ENCODE measurements at places on chromosomes 5 and 9.

DNA sequence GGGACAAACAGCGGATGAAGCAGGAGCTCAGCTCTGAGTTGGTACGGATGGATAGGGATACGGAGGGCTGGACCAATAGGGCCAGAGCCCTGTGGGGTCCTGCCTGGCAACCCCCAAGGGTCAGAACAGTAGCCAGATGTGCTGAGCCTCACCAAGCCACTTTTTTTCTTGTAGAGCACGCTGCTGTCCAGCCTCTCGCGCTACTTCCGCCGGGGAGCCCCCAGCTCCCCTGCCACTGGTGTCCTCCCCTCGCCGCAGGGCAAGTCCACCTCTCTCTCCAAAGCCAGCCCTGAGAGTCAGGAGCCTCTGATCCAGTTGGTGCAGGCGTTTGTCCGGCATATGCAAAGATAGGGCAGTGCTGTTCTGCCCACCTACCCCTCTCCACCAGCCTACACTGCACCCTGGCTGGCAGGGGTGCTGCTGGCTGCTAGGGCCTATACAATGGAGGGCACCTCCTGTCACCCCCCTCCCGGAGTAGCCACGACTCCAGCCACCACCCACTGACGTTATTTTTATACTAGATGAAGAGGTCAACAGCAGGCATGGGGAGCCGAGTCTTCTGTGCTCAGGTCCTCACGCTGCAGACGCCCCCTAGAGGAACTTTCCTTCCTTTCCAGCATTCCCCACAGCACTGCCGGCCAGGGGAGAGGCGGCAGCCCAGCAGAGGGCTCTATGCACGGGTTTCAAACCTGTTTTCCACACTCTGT is 21.6 kb downstream of the SH3GLB2 start:
- DNase-seq, result peak; percentile 71

DNA sequence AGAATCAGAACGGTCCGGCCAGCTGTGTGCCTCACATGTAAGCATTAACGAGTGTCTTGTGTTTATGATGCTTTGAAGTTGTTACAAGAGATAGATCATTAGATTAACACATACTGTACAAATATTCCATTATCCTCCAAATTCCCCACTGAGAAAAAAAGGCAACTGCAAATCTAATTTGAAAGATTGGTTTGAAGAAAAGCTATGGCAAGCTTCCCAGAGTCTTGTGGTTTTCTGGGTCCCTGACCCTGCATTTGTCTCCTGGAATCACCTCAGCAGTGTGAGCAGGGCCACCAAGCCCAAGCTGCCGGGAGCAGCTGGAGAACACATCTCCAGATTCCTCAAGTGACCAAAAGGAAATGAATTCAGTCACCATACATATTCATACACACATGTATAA is 36.9 kb upstream of the ADAMTS16 start:
- no peak for DNase-seq

DNA sequence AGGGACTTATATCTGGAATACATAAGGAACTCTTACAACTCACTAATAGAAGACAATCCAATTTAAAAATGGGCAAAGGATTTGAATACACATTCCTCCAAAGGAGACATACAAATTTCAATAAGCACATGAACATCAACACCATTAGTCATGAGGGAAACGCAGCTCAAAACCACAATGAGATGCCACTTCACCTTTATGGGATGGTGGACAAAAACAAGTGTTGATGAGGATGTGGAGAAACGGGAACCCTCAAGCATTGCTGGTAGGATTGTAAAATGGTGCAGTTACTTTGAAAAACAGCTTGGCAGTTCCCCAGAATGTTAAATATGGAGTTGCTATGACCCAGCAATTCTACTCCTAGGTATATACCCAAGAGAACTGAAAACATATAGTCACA is 72.7 kb upstream of the IER5L start:
- DNase-seq, result no peak

DNA sequence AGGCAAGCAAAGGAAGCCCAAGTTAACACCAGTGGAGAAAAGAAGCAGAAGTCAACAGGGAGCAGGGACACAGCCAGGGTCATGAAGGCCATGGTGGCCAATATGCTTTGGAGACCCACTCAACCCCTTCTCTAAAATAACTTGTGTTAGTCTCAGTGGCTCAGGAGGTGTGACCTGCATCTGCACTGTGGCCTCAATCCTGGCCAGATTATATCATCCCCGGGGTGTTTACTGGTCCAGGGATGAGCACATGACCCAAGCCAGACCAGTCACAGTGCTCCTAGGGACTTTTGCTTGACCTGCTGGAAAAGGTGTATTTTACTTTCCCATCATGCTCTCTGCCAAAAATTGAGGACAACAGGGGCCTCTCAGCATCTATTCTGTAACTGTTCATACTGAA is 105.2 kb downstream of the DPYSL3 start:
- DNase-seq, result no peak

GRCh38 chr5:132465059-132465707 is 25.4 kb downstream of the IRF1 start:
- no peak for DNase-seq

DNA sequence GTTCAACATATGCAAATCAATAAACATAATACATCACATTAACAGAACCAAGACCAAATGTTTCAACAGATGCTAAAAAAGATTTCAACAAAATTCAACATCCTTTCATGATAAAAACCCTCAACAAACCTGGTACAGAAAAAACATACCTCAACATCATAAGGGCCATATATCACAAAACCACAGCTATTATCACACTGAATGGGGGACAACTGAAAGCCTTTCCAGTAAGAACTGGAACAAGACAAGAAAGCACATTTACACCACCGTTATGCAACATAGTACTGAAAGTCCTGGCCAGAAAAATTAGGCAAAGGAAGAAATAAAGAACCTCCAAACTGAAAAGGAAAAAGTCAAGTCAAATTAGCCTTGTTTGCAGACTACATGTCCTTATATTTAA is 93.6 kb downstream of the DTWD2 start:
- DNase-seq, result no peak

GRCh38 chr5:78058625-78059024 is 235.9 kb downstream of the AP3B1 start:
- DNase-seq, result no peak

- DNase-seq, result no peak
Observed at GRCh38 chr5:92519811-92520632, 1061.0 kb downstream of the NR2F1-AS1 start.

DNA sequence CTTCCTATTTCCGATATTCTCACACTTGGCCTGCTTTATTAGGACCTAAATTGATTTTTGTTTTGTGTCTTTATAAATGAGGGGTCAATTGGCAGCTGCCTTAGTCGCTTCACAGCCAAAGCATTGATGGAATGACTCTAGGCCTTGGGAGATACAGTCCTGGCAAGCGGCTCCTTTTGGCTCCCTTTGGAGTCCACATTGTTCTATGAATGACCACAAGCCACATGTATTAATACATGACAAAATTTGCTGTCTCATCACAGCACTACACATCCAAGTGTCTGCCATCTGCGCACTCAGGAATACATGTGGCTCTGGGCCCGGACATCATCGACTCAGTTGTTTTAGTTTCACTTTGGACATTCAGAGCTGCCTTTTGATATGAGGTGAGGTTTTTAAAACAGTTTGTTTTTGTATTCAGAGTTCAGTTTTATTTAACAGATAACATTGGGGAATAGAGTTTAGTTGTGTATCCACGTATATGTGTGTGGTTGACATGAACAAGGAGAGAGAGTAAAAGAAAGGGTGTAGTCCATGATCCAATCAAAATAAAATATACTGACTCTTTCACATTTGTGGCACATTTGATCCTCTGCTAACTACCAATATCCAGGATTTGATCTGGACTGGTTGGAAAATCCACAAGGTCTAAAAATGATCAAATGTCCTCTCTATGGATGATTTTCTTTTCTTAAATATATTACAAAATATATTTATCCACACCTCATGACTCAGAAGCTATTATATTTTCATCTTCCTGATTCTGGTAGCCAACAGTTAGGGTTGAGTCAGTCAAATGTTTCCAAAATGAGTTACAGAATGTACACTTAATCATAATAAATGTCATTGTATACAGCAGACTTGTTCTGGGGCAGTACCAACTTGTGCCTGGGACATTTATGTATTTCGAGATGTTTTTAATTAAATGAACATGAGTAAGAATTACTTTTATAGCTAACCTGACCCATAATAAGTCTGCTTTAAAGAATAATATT is 114.0 kb upstream of the MTAP start:
- no peak for DNase-seq

DNA sequence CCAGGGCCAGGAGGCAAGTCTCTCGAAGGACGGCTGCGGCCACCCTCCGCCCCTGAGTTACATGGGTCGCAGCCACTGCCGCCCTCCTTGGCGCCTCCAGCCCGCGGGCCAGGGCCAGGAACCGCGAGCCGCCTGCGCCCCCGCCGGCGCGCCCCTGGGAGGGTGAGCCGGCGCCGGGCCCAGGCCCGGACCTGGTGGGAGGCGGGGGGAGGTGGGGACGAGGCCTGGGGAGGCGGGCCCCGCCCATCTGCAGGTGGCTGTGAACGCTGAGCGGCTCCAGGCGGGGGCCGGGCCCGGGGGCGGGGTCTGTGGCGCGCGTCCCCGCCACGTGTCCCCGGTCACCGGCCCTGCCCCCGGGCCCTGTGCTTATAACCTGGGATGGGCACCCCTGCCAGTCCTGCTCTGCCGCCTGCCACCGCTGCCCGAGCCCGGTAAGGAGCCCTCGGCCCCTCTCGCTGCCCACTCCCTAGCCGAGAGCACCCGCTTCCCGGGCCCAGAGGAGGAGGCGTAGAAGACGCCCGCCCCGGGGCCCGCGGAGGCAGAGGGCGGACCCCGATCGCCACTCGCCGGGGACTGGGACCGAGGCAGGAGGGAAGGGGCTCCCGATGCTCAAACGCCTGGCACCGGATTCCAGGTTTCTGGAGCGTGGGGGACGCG is at the start of gene ASS1:
TSS of gene ASS1 (plus strand) at position 397 of the 657 bp plus-strand sequence. CDS start 7,268 bp downstream, outside the sequence.
- DNase-seq, result peak; percentile 75

- DNase-seq, result no peak
Observed at GRCh38 chr9:86282979-86283535, 719 bp upstream of the ISCA1 start.

- no peak for DNase-seq
Observed at GRCh38 chr9:114574438-114574837, 13.1 kb upstream of the ATP6V1G1 start.

DNA sequence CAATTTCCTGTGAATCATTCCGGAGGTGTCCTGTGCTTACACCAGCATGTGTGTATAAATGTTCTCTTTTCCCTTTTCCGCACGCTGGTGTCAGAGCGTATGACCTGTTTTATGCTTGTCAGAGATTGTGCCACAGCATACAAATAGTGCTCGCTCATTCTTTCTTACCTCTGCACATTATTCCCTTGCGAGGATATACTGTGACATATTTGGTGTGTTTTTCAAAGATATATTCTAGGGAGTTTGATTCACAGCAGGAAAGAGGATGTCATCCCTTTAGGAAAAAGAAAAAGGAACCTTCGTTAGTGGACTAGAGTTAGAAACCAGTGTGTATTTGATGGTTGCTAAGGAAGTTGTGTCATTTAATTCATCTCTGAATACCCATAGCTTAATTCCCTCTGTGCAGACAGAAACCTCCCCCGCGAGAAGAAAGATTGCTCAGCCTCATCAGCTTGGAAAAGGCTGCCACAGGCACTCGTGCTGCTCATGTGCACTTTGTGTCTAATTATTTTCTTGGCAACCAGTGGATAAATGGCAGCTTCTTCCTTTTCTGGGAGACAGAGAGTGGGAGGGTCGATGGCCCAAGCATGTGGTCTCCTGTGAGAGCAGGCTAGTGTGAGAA is 14.7 kb upstream of the CCIN start:
- peak; percentile 81 for DNase-seq

DNA sequence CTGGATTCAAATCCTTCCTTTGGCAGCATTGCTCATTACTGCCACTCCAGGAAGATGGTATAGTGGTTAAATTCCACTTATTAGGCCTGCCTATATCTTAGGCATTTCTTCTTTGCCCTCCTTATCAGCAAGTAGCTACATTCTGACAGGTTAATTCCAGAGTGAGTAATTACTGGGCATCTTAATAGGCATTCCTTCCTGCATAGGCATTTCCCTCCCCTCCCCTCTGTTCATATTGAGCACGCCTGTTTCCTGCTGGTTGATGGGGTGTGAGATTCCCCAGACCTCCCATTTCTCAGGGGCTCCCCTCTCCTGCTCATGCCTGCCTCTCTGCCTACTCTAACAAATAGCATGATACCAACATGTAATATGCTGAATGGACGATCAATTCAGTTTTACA is 305.9 kb downstream of the CYLC2 start:
- DNase-seq, result no peak

DNA sequence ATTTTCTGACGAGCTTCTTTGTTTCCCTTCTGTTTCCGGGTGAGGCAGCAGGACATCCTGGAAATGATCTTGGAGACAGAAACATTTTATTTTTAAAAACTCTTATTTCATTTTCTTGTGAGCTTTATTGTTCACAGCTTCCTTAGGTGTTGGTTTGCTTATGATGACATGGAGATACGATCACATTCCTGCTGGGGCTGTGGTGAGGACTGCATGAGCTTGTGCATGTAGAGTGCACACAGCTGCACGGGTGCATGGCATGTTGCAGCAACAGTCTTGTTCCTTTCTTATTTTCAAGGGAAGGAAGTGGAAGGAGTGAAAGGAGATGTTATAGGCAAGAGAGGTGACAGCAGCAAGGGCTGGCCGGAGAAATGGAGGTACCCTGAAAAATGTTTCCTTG is 1.2 kb downstream of the BTNL8 start:
- DNase-seq, result no peak

GRCh38 chr9:22114956-22115355 is 105.9 kb upstream of the CDKN2B start:
- no peak for DNase-seq

DNA sequence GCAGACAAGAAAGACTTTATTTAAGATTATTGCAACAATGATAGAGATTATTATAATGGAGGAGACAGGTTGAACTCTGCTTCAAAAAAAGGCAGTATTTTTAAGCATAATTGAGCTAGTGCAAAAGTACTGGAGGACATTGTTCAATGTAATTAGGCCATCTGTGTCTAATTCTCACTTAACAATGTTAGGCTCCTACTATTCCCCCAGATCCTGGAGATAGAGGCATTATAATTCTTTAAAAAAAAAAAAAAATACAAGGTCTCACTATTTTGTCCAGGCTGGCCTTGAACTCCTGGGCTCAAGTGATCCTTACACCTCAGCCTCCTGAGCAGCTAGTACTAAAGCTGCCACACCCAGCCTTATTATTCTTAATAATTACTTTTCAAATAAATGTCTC is 193.4 kb upstream of the NUDT12 start:
- DNase-seq, result no peak

All from right hindlimb (tissue), 1 donor.